ENCODE measurements at places on chromosomes 3 and 15.

GRCh38 chr15:27646531-27646930 is 452.6 kb downstream of the OCA2 start:
- no peak for DNase-seq

- no peak for DNase-seq
Observed at GRCh38 chr3:71752831-71753700, 589 bp upstream of the GPR27 start.

DNA sequence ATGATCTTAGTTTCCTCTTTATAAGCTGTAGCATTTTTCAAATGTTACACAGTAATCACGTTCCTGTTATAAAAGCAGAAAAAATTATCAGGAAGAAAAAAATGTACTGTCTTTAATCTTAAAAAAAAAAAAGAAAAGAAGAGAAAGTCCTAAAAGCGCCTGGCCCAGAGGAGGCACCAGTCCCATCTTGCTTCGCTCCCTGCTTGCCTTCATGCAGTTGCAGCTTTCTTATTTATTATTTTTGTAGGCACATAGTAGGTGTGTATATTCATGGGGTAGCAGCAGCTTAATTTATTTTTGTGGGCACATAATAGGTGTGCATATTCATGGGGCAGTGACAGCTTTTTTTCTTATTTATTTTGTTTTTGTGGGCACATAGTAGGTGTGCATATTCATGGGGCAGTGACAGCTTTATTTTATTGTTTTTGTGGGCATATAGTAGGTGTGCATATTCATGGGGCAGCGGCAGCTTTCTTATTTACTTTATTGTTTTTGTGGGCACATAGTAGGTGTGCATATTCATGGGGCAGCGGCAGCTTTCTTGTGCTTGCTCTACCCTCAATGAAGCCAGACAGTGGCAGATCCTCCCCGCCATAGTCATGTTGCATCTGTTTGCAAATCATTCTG is 5.5 kb upstream of the EHD4 start:
- DNase-seq = no peak

DNA sequence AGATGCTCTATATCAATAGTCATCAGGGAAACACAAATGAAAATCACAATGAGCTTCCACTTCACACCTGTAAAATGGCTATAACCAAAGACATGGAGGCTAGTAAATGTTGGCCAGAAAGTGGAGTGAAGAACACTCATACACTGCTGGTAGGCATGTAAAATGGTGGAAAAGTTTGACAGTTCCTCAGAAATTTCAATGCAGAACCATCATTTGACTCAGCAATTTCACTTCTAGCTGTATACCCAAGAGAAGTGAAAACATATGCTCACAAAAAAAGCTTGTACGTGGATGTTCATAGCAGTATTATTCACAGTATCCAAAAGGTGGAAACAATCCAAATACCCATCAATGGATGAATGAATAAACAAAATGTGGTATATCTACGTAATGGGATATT is 19.2 kb upstream of the TOP2B start:
- no peak for DNase-seq

DNA sequence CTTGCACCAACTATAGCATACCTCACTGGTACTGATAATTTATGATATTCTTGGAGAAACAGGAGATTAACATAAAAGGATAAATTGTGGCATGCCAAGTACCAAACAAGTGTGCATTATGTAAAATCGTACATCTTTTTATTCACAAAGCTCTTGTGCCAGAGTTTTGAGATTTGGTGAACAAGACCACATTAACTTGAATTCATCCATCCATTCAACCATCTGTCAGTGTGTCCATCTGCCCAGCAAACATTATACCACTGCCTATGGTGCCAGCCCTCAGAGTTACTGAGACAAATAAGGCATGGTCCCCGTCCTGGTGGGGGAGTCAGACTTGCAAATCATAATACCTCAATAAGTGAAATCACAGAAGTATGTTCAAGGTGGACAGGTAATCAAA is 17.0 kb upstream of the NEO1 start:
- no peak for DNase-seq

GRCh38 chr3:55165704-55166405 is 238.0 kb upstream of the LRTM1 start:
- DNase-seq = no peak

GRCh38 chr3:180320631-180321030 is 281.3 kb upstream of the TTC14 start:
- no peak for DNase-seq

DNA sequence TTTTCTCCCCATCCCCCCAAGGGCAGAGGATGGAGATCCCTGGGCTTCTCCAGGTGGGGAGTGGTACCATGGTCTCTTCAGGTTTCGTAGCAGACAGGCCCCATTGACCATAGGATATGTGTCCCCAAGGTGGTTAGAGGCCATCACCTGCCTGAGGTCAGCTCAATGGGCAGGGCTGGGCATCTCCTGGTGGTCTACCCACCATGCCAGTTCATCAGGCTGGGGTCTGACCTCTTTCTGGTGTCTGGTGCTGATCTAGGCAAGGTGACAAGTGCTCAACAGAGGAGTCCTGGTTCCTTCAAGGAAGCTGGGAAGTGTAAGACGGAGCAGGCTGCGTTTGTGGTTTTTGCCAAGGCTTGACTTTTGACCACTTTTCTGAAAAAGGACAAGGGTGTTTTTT is 71.4 kb downstream of the SMAD3 start:
- no peak for DNase-seq

Data from SK-N-DZ (cell line).